ENCODE measurements at places on chromosomes 5 and 9. TPM values are rescaled to one million over a fixed set of nuclear protein-coding genes. Genes with fewer than 3 reads are reported as not detected.

- DNase-seq, result no peak
Observed at GRCh38 chr9:98971168-98971914, 27.6 kb downstream of the COL15A1 start.

GRCh38 chr9:115757461-115757860, 396.1 kb upstream of the PAPPA start:
- DNase-seq, result no peak

- DNase-seq, result no peak
Observed at GRCh38 chr5:68372161-68372560, 156.6 kb downstream of the PIK3R1 start.

The SLC1A1 gene
- 0.07 TPM for total RNA-seq

The CD14 gene
- 9.2 TPM for total RNA-seq

DNA sequence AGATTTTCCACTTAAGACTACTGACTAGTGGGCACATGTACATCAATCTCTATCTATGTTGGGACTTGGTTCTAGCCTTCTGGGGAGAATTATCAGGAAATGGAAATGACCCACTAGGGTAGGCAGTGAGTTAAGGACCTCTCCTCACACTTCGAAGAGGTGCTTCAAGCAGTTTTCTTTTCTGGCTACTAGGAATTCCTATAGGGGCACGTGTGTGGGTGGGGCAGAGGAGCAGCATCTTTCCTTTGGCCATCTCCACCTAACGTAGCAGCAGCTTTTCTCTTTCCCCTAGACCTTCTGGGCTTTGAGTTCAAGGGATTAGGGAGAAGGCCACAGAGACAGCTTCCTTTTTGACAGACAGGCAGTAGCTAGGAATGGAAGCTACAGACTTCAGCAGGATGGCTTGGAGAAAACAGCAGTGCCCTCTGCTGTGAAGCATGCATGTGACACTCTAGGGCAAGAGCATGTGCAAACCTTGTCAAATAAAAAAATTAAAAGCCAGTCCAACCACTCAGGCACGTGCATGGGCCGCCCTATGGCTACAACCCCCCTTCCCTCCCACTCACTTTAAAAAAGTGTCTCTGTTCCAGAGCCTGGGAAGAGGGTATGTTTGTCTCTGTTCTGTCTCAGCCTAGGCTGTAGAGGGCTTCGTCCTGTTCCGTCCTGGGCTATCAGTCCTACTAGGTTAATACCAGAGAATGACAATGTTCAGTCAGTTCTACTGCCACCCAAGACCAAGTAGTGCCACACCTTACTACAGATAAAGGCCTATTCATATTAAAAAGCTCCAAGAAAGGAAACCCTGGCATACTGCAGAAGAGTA, 8.7 kb upstream of the GFRA3 start:
- DNase-seq, result no peak

DNA sequence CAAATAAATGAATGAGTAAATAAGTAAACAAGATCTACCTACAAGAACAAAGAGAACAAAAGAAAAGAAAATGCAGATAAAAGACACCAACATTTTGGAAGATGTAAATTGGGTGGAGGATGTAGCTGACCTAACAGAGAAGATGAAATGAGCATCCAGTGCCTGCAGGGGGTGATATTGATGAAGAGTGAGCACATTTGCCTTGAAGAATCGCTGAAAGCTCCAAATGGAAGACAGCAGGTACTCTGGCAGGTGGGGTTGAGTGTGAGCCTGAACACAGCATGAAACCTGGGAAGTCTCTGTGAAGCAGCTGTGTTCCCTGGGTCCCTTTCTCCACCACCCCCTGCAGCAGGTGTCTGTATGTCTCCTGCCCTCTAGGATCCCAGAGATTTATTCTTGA, 125.6 kb downstream of the NXNL2 start:
- no peak for DNase-seq

DNA sequence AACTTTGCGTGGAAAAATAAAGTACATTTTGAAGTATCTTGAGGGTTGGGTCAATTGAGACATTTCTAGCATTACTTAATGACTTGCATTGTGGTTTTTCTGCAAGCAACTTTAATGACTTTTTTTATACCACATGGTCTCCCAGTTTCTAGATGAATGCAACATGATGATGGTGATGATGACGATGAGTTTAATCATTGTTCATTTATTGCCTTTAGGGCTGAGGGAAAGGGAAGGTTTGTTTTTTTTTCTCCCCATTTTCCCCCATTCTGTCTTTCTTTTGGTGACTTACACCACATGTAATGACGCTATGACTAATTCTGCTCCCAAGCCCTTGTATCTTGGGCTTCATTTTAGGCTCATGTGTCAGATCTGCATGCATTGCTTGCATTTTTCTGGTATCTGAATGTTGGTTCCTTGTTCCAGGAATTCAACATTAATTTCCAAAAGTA, 57.7 kb upstream of the NXNL2 start:
- no peak for DNase-seq

DNA sequence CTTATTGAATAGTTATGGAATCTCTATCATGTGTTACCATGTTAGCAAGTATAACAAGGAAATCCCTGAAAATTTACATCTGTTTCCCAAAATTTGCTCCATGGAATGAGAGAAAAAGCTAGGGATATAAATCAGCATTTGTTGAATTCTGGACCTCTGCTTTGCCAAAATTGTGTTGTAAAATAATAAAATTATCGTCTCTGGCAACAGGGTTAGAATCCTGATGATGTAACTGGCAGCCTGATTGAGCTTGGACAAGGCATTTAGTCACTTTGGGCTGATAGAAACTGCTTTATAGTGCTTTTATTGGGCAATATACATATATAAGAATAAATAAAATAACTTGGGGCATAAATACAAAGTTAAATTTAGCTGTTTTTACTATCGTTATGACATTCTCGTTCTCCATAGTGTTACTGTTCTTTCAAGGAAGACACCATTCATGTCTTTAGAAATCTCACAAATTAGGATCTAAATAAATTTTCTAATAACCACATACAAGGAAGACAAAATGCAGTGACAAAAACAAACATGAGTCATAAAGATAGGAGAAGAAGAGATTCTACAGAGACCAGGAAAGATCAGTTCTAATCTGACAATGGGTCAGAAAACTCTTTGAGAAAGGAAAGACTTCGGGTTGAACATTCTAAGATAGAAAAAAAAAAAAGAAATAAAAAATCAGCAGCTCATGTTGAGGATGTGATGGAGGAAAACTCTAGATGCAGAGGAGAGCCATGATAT, 145.0 kb upstream of the CDH10 start:
- DNase-seq, result no peak

DNA sequence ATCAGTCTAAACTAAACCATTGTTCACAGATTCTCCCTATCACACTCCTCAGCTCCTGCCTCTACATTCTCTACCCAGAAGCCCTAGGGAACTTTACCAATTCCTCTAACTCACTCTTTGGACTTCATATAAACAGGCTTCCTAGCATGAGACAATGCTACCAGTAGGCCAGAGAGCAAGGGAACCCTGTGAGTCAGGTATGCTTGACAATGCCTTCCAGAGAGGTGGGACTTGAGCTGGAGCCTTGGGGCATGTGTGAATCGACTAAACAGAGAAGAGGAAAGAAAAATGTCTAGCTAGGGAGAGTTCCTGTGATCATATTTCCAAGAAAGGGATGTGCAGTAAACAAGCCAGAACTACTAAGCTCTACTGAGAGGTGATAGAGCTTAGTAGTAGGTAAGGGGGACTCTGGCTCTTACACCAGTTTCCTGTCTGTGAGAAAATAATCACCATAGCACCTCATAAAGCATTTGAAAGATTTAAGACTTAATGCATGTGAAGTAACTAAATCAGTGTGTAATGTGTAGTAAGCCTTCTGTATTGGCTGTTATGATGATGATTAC, 6.4 kb upstream of the RFK start:
- no peak for DNase-seq

The DMRT3 gene
- not detected for total RNA-seq

The PPIC gene
- not detected for total RNA-seq

DNA sequence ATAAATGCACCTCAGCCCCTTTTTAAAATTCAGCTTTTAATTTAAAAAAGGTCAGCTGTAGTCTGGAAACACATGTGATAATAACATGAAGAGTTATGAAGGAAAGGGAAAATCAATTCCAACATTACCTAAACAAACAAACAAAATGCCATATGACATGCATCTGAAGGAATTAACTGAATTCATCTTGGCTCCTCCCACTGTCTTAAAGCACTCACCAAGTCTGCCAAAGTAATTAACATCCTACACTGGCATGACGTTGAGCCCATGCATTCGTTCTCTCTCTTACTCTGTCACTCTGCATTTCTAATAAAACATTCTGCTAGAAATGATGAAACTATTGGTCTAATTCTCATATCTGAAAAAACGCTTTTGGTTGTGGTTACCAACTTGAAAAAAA, 37.7 kb downstream of the TSSK1B start:
- no peak for DNase-seq

- no peak for DNase-seq
Observed at GRCh38 chr9:79644601-79645000, 72.8 kb downstream of the TLE4 start.

GRCh38 chr5:31990081-31990650, 184.0 kb downstream of the GOLPH3 start:
- DNase-seq, result no peak

- no peak for DNase-seq
Observed at GRCh38 chr9:107170801-107171200, 112.3 kb upstream of the RAD23B start.

GRCh38 chr9:6884990-6885389, 127.2 kb downstream of the KDM4C start:
- DNase-seq, result no peak

- no peak for DNase-seq
Observed at GRCh38 chr5:81286059-81286617, 15.2 kb upstream of the ZCCHC9 start.

- DNase-seq, result no peak
Observed at GRCh38 chr5:56663523-56663922, 151.8 kb upstream of the MAP3K1 start.

DNA sequence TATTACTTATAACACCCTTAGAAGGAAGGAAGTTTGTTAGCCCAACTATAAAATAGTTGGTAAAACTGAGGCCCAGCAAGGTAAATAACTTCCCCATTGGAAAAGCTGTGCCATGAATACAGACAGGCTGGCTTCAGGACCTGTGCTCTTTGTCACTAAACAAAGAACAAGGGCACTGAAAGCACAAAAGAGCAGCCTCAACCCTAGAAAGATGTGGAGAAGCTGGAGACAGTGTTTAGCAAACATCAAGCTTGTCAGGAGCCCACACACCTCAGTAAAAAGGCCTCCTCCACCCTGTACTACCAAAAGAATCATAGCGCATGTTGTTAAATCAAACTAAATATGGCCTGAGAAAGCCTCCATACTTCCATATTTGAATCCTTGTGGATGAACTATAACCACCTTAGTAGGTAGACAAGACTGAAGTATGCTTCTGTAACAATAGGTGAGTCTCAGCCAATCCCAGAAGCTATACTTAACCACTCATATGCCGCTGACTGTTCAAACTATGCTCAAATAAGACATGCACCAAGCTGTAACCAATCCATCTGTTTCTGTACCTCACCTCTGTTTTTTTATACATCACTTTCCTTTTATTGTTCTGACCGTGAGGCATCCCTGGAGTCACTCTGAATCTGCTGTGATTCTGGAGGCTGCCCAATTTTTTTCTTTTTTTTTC, 18.4 kb upstream of the SCGB3A2 start:
- DNase-seq, result no peak

The IFNA14 gene
- total RNA-seq, result not detected

- DNase-seq, result no peak
Observed at GRCh38 chr5:128035689-128036088, 47.9 kb upstream of the SLC12A2 start.

GRCh38 chr9:119268985-119269384, 100.2 kb downstream of the BRINP1 start:
- DNase-seq, result no peak

DNA sequence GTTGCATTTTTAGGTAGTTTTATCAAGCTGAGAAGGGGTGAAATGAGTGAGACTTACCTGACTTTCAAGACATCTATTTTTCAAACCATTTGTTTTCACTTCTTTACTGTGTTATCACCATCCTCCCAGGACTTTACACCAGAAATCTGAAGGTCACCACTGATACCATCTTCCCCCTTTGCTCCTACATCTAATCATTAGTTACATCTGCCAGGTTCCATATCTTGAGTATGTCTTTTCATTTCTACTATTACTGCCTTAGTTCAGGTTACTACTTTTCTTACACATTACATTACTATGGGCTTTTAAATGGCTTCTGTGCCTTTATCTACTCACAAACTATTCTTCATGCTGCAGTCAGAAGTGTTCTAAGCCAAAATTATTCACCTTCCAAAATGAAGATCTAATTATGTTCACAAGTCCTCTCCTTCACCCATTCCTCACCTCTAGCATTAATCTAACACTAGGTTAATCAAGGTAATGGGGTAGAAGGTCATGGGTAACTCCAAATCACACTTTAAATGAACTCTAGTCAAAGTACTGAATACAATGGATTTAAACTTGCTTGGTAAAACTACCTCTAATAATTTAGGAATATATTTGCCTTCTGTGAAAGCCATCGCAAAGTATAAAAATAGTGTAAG, 2.1 kb upstream of the HSDL2 start:
- no peak for DNase-seq

GRCh38 chr5:120917214-120917758, 453.2 kb downstream of the PRR16 start:
- no peak for DNase-seq

The NMUR2 gene
- total RNA-seq, result not detected

- no peak for DNase-seq
Observed at GRCh38 chr5:126497506-126497905, 74.3 kb downstream of the GRAMD2B start.

DNA sequence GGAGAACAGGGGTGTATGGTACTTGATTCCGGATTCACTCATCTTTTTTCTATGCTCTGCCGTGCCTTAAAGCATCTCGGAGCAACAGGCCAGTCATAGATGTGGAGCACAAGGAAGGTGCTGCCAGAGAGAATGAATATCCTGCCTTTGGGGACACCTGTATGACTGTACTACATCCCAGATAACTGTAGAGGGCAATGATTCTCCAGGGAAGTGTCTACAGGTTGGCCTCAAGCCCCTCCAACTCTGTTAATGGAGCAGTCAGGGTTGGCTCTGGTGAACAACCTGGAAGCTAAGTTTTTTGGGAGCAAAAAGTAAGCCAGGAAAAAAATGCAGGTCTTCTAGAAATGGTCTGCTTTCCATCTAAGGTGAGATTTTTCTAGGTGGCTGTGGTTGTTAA, 71.0 kb downstream of the NREP start:
- no peak for DNase-seq

- no peak for DNase-seq
Observed at GRCh38 chr9:133142684-133143622, 20.8 kb downstream of the GBGT1 start.

The TPPP gene
- total RNA-seq, result 17.3 TPM

DNA sequence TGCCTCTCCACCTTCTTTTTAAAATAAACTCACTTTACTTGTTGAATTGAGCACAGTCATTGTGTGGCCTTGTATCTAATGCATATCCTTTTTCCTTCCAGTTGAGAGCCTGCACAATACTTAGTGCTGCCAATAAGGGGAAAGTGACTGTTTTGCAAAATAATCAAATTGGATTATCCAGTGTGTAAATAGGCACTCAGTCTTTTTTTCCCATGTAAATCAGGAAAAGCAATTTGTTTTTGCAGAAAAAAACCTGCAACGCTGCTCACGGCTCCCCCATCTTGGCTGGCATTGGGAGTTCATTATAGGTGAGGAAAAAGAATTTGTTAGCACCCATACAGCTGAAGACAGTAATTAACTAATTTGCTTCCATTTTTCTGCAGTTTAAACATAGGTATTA, 299.9 kb downstream of the CSNK1G3 start:
- no peak for DNase-seq

The IL33 gene
- total RNA-seq, result not detected

The CDX1 gene
- not detected for total RNA-seq

- no peak for DNase-seq
Observed at GRCh38 chr5:87103616-87104287, 163.9 kb upstream of the RASA1 start.

The EQTN gene
- not detected for total RNA-seq

The NUDCD2 gene
- total RNA-seq, result 19.5 TPM
